ENCODE measurements at places on chromosomes 3 and 15.

DNA sequence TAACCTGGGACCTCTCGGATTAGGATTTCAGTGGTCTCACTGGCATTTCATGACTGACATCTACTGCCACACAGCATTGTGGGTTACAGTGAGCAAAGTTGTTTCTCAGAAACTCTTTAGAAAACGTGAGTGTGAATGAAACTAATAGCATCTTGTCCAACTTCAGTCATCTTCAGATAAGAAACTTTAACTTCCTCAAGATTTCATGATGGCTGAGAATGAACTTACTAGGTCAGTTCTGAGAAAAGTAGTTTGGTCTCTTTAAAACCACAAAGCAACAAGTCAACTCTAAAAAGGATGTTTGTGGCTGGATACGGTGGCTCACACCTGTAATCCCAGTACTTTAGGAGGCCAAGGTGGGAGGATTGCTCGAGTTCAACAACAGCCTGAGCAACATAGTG lies 14.2 kb upstream of the HOMER2 start:
- DNase-seq = no peak

DNA sequence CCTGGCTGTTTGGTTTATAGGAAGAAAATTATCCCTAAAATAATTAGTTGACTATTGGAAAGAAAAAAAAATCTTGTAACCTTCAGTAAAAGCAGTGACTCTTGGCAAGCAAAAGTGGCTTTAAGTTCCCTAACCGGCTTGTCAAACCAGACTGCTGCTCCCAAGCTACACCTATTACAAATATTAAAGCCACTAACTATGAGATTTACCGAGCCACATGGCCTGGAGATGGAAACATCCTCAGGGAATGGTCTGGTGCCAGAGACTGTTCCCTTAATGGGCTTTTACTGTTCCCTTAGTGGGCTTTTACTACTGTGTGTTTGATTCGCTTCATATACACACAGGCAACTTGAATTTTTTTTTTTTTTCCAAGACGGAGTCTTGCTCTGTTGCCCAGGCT lies 35.9 kb upstream of the ZNF774 start:
- no peak for DNase-seq

GRCh38 chr3:40608091-40608490 lies 83.3 kb downstream of the ZNF621 start:
- no peak for DNase-seq

GRCh38 chr3:70854108-70854507 lies 541.7 kb upstream of the MDFIC2 start:
- no peak for DNase-seq

DNA sequence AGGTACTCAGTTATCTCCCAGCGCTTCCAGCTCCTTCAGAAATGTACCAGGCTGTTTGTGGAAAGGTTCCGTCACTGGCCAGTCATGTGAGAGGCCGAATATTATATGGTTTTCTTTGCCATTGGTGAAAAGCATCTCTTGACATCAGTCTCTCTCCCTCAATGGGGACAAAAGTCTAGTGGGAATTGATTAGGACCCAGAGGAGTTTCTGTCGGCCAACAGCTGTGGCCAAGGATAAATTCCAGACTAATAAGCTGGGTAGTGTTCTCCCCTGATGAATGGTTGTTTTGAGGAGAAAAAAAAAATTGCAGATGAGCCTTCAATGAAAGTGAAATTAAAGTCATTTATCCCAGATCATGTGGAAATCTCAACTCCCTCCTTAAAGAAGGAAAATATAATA lies 404.7 kb upstream of the THRB start:
- DNase-seq = no peak

DNA sequence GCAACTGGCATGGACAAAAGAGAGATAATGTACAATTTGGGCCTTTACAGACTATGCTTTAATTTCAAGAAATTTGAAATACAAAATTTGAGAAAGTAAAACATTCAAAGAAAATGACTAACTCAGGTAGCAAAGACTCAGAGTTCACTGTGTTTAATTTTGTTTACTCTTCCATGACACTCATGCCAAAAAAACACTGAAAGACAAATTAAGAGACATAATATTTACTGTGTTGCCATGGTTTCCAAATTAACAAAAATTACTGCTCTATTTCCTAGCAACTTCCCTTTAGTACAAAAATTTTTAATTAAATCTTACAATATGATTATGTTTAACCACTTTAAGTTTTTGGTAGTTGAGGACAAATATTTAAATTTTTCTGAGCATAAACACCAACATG lies 29.6 kb downstream of the LRRFIP2 start:
- no peak for DNase-seq

- DNase-seq = no peak
These were observed 96.9 kb downstream of the HMG20A start for GRCh38 chr15:77517579-77517978.

DNA sequence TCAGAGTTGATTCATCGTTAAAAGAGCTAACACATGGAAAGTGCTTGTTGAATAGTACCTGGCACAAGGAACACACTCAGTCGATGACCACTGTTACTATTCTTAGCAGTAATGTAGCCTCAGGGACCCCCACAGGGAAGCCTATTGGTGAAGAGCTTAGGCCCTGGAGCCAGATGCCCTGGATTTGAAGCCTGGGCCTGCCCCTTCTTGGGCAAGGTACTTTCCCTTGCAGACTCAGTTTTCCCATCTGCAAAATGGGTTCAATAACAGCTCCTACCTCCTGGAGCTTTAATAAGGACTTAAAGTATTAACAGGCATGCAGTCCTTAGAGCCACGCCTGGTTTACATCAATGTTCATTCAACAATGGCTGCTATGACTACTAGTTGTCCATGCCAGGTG lies 96.9 kb upstream of the WNT5A start:
- DNase-seq = no peak

DNA sequence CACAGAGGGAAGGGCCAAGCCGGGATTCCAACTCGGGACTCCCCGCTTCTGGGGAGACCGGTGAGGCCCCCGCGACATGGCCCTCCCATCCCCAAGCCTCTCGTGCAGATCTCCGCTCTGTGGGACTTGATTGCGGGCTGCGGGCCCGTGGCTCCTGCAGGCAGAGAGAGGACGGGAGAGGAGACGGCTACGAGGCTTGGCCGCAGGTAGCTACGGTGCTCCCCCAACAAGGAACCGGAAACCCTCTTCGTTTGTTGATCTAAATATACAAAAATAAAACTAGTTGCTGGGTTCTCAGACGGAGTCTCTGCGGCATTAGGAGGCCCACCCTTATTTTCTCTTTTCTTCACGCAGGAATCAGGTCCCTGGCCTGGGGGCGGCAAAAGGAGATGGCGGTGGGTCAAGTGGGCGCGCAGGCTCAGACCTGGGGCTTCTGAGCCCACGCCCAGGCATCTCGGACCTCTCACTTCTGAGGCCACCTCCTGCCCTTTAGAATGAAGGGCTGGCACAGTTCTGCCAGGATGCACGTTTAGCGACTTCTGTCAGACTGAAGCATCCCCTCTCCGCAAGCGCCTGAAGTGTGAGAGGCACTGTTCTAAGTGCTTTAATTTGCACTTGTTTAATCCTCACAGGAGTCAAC lies 10.9 kb downstream of the GNB5 start:
- no peak for DNase-seq

DNA sequence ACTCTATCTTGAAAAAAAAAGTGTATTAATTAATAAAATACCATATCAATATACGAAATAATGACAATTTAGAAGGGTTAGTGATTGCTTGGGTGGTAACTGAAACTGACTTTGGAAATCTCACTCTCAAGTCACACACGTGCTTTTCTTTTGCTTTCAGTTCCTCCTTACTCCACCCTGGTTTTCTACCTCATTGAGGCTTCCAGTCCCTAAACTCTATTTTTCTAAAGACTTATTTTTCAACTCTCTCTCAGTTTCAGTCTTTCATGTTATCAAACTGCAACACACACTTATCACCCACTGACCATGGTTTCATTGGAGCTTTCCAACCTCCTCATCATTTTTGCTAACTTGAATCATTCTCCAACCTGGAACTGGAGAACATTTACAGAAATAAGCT lies 23.5 kb downstream of the IL12A start:
- DNase-seq = no peak

GRCh38 chr3:71478568-71478967 lies 105.0 kb downstream of the FOXP1 start:
- peak; percentile 15 for DNase-seq

DNA sequence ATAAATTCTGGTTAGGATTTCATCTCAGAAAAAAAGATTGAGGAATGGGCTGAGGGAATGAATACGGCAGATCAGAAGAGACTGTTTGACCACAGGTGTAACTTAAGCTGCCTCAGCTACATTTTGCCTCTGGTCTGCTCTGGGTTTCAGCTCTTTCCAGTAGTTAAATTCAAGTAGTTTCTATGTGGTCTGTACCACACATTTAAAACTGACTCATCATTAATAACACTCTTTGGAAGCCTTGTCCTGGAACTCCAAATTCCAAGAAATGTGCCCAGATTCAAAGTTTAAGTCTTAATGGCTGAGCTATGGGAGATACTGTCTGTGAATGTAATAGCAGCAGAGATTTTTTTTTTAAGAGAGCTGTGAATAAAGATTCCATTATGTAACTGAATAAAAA lies 133.1 kb upstream of the IGSF10 start:
- no peak for DNase-seq

GRCh38 chr15:67785431-67785830 lies 39.9 kb upstream of the SKOR1 start:
- DNase-seq = no peak

DNA sequence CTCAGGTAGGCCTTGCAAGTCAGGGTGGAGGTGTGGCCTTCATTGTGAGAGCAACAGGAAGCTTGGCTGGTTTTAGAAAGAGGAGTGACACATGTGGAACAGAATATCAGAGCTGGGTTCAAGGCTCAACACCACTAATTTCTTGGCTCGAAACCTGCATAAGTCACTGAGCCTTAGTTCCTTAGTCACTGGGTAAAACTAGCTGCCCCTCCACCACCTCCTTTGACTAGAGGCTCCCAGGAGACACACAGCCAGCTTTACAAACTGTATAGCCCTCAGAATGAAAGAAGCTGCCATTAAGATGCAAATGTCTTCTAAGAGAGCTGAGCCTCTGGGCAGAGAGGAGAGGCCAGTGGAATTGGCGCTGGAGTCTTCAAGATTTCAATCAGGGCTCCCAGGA lies 67.7 kb downstream of the CERS3 start:
- no peak for DNase-seq

GRCh38 chr3:156303001-156303707 lies 182.8 kb downstream of the KCNAB1 start:
- DNase-seq = no peak

DNA sequence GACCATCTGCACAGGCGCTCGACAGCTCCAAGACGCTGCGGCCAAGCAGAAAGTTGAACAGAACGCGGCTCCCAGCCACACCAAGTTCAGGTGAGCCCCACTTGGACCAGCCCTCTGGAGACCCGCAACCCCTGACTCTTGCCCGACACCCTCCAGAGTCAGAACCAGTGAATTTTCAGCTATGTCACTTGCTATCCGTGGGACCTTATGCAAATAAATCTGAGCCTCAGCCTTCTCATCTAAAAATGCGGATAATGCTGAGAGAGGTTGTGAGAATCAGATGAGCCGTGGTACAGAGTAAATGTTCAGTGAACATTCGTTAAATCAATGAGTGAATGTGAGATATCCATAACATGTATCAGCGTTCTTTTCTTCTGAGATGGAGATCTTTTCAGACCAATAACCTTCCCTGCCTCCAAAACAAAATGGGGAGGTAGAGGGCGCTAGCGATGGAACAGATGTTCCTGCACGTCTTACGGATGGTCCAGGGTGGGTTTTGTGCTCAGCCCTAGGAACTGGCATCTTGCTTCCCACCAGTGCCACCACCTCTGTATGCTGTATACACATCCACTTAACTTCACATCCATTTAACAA lies 524 bp downstream of the MRPS11 start:
- DNase-seq = no peak

DNA sequence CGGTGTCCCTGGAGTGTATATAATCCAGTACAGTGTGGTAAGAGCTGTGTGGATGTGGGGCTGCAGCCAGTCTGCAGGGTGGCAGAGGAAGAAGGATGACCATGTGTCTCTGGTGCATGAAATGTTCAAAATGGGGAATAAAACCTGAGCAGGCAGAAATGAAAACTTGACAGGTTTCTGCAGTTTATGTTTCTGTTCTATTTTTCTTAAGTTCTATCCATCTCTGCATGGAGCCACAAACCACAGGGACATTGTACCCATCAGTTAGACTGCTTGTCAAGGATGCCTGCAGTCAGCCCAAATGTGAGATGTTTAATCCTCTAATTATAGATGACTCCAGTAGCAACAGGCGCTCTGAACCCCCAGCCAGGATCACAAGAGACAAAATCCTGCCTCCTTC lies 216.7 kb downstream of the IL20RB start:
- no peak for DNase-seq

GRCh38 chr3:149992416-149993058 lies 21.8 kb upstream of the PFN2 start:
- no peak for DNase-seq

DNA sequence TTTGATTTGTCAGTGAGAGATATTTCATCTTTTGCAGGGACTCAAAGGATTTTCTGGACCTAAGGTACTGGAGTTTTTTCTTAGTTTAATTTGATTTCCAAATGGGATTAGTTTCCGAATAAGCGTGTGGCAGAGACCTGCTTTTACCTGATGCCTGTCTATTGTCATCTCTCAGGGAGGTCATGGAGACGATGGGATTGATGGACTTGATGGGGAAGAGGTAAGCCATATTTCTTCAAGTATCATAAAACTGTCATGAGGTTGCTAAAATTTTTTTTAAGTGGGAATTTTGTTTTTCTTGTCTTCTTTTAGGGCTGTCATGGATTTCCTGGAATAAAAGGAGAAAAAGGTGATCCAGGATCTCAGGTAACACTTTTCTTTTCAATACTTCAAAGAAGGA lies 60.5 kb downstream of the COL6A5 start:
- no peak for DNase-seq

GRCh38 chr3:122766430-122766829 lies 27.2 kb downstream of the HSPBAP1 start:
- DNase-seq = no peak

- no peak for DNase-seq
These were observed 62.7 kb downstream of the PDIA5 start for GRCh38 chr3:123129532-123129931.

GRCh38 chr15:58440158-58440910 lies 8.5 kb downstream of the LIPC start:
- DNase-seq = no peak

GRCh38 chr3:173599673-173600072 lies 202.1 kb downstream of the NLGN1 start:
- DNase-seq = no peak

DNA sequence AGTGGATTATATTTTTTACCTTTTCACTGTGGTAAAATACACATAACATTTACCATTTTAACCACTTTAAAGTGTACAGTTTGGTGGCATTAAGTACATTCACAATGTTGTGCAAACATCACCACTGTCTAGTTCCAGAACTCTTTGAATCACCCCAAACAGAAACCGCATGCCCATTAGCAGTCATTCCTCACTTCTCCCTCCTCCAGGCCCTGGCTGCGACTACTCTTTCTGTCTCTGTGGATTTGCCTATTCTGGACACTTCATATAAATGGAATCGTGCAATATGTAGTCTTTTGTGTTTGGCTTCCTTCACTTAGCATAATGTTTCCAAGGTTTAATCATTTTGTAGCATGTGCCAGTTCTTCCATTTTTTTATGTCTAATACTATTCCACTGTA lies 409.8 kb downstream of the NTRK3 start:
- no peak for DNase-seq
